ENCODE measurements at places on chromosomes 12 and 14.

DNA sequence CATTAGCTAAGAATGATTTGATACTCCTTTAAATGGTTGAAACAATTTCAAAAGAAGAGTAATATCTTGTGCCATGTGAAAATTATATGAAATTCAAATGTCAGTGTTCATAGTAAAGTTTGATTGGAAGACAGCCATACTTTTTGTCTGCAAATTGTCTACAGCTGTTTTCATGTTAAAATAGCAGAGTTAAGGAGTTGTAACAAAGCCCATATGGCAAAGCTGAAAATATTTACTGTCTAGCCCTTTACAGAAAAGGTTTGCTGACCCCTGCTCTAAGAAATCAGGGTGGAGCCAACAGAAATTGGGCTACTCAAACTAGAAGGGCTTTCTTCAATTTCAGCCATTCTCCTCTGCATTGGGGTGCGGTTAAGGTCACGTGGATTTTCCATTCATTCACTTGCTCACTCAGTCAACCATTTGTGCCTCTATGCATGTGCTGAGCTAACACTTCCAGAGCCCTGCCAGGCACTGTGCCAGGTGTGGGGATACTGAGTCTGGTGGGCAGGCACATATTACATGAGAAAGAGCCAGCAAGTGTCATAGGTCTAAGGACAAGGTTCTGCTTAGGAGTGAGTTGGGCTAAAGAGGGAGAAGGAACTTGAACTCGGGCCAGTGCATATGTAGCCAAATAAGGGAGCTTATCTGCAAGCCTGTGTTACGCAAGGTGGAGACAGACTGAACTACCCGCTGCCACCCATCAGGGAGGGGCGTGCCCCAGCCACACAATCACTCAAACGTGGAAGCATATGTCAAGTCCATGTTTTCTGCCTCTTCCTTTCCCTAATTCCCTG lies 139.8 kb upstream of the NOS1 start:
- DNase-seq = no peak

GRCh38 chr12:14774906-14775635 lies 28.2 kb downstream of the WBP11 start:
- peak; percentile 69 for DNase-seq

DNA sequence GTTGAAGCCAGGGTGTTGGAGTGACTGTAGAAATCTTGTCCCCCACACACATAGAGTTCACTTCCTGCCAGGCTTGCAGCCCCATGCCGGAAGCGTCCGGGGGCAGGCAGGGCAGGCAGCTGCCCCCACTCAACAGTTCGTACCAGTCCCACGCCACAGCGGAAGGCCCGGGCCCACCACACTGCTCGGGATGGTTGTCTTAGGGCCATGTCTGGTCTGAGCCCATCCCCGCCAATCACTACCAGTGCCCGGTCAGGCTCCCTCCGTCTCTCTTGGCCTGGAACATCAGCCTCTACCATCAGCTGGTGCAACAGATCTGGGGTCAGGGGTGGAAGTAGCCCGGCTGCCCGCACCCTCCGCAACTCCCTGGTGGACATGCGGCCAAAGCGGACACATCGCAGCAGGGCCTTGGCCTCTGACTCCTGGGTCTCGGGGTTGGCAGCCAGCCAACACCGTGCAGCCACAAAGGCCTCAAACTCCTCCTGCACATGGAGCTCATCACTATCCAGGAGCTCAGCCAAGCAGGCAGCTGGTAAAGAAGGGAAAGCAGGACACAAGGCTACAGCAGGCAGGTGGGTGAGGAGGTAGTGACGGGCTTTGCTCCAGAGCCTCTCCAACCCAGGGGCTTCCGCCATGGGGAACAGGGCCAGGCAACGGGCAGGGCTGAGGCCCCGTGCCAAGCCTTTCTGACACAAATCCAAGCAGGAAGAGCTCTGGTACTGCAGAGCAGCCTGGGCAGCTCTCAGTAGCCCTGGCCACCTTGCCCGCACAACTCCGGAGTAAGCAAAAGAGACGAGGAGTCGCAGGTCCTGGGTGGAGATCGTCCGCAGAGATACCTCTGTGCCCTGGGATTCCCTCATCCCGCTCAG lies 5.9 kb downstream of the KLHL33 start:
- DNase-seq = no peak

- DNase-seq = no peak
These were observed 7.5 kb upstream of the PRKAG1 start for GRCh38 chr12:49026101-49026500.

DNA sequence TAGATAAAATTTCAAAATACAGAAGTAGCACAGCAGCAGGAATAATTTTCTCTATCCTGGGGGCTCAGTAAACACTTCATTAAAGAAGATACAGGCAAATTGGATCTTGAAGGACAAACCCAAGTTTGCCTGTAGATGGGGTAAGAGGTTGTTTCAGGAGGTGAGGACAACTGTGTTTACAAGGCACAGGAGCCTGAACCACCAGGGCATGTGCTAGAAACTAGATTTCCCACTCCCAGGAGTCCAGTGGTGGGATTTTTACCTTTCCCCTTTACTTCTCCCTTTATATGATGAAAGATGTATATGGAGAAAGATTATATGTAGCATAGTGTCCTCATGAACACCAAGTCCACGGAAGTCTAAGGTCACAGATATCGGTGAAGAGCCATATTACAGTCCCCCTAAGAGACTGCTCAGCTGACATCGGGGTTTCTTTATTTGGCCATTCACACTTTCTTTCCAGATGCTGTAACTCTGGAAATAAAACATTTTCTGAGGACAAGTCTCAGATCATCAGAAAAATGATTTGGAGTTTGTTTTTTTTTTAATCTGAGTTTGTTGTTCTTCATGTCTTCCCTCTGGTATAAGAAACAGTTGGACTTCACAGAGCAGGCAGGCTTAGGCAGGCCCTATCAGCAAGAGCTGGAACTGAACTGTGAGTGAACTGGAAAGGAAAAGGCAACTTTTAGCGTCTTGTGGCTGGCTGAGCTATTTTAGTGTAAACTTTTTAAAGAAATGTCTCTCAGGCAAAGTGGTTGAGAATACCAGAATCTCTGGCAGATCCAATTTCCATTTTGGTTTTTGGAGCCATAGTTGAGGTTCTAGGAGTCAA lies 8.0 kb upstream of the EVL start:
- DNase-seq = peak; percentile 66

DNA sequence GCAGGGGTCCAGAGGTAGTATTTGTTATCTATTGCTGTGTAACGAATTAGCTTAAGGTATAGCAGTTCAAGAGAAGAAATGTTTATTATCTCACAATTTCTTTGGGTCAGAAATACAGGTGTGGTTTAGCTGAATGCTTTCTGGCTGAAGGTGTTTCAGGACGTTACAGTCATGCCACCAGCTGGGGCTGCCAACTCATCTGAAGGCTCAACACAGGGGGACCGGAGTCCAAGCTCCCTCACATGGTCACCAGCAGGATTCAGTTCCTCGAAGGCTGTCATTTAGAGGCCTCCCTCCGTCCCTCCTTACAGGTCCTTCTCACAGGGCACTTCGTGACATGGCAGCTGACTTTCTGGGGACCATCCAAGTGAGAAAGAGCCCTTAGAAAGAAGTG lies 37.5 kb upstream of the SINHCAF start:
- DNase-seq = no peak

DNA sequence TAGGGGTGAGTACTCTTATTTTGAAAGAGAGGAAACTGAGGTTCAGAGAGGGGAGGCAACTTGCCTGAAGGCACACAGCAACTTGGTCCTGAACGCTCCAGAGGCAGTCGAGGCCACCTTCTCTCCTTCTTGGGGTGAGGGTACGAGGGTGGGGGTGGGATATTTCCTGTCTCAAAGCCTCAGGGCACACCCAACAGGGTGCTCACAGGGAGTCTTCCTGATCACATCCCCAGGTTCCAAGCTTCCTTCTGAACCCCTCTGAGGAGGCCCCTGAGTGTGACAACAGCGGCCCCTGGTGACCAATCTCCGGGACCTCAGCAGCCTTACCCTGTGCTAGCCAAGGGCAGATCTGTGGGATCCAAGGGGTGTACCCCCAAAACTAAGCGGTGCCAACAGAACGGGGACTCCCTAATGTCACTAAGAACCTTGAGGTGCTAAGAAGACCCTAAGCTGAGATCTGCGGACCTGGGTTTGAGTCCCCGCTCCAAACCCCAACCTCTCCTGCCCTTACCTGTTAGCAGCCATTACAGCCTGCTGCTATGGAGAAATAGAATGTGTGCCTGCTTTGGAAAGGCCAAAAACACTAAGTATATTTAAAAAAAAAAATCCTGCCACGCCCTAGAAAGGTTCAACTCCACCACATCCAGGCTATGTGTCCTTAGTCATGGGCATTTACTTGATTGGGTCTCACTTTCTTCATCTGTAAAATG lies 57.9 kb downstream of the TRPV4 start:
- peak; percentile 73 for DNase-seq

DNA sequence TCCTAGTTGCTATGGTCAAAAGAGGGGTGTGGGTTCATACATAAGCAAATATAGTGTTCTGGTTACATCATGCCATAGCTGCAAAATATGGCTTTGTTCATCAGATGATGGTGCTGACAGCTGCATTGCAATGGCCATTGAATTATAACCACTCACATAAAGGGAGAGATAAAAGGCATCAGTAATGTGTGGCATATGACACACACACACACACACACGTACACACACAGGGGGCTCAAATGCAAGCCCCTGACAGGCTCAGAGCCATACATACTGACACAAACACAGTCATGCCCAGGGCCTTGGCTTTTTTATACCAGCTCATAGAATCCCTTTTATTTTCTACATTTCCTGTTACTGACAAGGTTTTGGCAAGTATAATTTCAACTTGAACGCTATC lies 698.9 kb downstream of the BCL11B start:
- DNase-seq = no peak

DNA sequence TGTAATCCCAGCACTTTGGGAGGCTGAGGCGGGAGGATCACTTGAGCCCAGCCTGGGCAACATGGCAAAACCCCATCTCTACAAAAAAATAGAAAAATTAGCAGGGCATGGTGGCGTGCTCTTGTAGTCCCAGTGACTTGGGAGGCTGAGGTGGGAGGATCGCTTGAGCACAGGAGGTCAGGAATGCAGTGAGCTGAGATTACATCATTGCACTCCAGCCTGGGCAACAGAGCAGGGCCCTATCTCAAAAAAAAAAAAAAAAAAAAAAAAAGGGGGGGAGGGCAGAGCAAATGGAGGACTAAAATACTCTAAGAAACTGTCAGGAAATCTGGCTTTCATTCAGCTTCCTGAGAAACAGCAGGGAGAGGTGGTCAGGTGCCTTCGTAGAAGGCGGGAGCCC lies 31.7 kb upstream of the TSPAN9 start:
- DNase-seq = no peak

DNA sequence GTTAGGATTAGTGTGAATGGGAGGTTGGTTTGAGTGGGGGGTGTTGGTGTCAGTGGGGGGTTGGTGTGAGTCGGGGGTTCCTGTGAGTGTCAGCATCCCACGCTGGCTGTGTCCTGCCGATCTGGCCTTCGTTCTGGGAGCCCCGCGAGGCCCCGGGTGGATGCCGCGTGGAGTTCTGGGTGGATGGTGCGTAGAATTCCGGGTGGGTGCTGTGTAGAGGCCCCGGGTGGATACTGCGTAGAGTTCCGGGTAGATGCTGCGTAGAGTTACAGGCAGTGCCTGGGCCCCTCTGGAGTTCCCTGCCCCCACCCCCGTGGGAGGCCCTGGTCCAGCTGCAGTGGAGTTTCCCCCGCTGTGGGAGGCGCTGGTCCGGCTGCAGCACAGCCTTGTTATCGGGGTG lies 8.7 kb downstream of the NOC4L start:
- DNase-seq = no peak

GRCh38 chr14:92944976-92945375 lies 22.0 kb downstream of the CHGA start:
- no peak for DNase-seq

DNA sequence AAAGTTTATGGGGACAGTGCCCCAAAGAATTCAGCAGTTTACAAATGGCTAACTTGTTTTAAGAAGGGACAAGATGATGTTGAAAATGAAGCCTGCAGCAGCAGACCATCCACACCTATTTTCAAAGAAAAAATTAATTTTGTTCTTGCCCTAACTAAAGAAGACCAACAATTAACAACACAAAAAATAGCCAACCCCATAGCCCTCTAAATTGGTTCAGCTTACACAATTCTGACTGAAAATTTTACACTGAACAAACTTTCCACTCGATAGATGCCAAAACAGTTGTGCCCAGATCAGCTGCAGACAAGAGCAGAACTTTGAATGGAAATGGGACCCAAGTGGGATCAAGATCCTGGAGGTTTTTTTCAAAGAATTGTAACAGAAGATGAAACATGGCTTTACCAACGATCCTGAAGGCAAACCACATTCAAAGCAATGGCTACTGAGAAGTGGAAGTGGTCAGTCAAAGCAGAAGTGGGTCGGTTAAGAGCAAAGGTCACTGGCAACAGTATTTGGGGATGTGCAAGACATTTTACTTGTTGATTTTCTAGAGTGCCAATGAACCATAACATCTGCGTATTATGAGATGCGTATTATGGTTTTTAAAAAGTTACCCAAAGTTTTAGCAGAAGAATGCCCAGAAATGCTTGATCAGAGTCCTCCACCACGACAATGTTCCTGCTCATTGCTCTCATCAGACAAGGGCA lies 30.0 kb downstream of the SLC39A9 start:
- DNase-seq = no peak

- no peak for DNase-seq
These were observed 22.3 kb upstream of the EPS8 start for GRCh38 chr12:15811214-15812127.

DNA sequence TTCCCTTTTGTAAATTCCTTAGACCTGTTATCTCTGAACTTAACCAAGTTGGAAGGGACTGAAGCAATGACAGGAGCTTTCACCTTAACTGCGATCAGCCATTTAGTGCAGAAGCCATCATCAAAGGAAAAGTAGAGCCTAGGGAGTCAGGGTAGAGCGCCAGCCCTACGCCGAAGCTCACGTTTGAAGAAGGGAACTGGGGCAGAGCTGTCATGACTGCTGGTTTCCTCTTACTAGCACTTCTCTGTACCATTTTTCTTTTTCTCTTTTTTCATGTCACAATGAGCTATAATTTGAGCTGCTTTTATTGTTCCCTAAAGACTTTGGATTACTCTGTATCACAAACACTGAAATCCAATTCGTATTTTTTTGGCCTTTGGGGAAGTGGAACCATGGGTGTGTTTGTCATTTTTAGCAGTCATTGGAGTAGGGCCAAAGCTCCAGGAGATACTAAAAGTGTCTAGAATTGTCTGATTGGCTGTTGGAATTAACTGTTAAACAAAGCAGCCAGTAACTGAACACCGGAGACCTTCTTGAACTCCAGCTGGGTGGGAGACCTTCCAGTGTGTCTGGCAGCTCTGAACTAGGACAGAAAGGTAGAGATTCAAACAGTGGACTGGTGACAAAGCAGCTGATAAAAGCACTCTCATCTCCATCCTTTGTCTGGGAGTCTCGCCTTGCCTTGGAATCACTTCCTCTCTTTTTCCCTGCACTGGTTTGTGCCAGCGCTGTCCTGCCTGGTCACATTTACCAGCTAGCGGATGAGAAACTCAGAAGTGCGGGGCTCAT lies 9.1 kb downstream of the MTRFR start:
- DNase-seq = no peak

- peak; percentile 10 for DNase-seq
These were observed 894 bp downstream of the KRT8 start for GRCh38 chr12:52903855-52904508.

- DNase-seq = peak; percentile 63
These were observed 4.9 kb downstream of the CD9 start for GRCh38 chr12:6205144-6205539.

GRCh38 chr14:99524091-99524661 lies 43.0 kb downstream of the CCNK start:
- DNase-seq = no peak
